ENCODE measurements at places on chromosomes 1 and 21.

DNA sequence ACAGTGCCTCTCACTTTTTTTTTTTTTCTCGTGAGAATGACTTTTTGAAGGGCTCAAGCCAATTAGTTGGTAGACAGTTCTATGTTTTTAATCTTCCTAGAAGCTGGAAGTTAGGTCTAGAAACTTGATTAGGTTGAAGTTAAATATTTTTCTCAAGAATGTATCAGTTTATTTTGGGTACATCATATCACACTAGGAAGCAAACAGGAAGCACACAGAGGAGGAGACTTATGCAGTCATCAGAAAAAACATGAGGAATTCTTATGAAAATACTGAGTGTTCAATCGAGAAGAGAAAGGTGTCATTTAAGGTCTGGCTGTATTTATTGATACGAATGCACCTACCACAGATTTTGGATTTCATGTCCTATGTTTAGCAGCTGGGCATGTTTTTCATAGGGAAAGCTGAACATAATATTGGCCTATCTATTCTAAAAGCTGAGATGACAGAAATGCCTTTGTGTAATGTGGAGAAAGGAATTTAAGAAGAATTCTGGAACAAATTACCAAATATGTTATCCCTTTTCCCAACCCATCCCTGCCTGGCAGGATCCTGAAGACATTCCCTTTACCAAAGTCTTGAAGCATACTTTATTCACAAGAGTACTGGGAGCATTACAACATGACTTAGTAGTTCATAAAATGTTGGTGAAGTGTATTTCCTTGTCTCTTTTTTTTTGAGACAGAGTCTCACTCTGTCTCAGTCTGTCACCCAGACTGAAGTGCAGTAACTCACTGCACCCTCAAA lies 17.5 kb upstream of the ZFP69B start:
- DNase-seq, result no peak

DNA sequence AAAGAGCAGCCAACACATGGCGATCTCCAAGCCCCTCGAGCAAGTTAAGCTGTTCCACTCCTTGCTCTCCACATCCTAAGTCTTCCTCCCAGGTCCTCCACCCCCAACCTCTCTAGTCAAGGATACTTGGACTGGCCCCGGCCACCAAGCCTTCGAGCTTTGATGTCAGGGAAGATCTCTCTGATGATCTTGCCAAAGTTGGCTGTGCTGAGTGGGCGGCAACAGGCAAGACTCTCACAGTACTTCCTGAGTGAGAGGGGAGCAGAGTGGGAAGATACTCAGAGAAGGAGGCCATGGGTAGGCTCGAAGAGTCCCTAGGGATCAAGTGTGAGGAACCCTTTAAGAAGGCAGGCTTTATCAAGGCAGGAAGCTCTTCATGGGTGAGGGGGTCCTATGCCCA lies 2.8 kb downstream of the RFX5 start:
- DNase-seq, result no peak

DNA sequence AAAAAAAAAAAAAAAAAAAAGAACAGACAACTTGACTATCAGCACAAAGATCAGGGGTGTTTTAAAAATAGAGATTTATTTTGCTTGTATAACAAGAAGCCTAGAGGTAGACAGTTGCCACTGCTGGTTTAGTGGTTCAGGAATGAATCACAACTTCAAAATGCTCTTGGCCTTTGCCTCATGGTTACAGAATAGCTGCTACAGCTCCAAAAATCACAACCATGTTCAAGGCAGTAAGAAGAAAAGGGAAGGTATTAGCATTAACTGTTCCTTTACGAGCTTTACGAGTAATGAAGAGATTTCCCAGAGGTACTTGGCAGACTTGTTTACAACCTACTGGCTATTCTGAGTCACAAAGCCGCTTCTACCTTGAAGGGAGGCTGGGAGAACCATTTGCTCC lies 52.5 kb upstream of the PPM1J start:
- DNase-seq, result no peak

GRCh38 chr1:5373281-5373680 lies 618.9 kb downstream of the NPHP4 start:
- no peak for DNase-seq

DNA sequence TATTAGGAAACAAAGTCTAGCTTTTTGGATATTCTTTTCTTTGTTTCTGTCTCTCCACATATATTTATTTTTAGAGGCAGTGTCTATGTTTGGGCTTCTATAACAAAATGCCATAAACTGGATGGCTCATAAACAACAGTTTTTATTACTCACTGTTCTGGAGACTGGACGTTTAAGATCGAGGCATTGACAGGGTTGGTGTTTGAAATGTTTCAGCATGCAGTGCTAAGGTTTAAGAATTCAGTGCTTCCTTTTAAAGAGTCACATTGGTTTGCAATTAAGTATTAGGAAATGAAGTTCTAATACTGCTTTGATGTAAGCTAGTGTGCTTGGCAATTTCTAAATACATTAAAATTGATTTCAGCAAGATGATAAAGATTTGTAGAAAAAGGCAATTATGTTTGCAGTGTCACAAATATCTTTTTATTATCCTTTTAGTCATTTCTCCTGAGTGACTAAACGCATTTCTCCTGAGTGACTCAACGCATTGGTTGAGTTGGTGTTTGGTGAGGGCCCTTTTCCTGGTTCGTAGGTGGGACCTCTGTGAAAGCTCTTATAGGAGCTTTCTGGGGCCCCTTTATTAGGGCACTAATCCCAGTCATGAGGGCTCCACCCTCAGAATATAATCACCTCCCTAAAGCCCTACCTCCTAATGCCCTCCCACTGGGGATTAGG lies 317.0 kb downstream of the USP25 start:
- DNase-seq, result no peak

DNA sequence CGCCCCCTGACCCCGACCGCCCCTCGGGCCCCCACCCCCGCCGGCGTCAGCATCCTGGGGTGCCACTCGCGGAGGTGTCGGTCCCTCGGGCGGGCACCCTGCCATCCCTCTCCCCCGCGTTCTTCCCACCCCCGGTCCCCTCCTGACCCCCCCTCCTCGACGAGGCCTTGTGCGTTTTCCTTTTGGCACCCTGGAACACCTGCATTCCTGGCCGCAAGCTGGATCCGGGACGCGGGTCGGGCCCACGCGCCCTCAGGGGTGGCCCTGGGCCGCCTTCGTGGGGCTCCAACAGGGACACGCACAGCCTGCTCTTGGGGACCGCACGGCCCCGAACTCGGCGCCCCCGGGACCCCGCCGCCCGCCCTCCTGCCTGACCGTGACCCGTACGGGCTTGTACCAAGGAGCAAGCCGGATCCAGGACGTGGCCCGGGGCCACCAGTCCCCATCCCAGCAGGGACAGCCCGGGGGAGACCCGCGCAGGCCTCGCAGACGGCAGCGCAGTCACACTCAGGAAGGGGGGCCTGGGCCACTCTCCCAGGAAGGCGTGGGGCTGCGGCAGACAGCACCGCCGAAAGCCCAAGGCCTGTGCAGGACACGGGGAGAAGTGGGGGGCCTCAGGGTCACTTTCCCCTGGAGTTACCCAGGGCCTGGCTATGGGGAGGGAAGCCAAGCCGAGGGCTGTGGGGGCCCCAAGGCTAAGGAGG lies 579 bp upstream of the SLC19A1 start:
- DNase-seq, result no peak

- DNase-seq, result no peak
These were observed 43.9 kb upstream of the IL20 start for GRCh38 chr1:206821493-206821892.

DNA sequence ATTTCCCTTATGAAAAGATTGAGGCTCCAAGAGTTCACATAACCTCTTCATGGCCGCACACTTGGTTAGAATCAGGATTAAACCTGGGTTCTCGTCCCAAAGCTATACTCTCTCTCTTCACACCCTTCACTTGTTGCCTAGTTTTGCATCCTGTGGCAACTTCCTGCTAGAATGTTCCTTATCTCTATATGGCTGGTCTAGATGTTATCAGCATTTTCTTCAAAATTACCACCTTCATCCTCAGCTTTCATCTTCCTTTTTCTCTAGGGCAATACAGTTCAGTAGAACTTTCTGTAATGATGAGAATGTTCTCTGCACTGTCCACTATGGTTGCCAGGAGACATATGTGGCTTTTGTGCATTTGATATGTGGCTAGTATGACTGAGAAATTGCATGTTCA lies 31.1 kb upstream of the BCAR3 start:
- no peak for DNase-seq

DNA sequence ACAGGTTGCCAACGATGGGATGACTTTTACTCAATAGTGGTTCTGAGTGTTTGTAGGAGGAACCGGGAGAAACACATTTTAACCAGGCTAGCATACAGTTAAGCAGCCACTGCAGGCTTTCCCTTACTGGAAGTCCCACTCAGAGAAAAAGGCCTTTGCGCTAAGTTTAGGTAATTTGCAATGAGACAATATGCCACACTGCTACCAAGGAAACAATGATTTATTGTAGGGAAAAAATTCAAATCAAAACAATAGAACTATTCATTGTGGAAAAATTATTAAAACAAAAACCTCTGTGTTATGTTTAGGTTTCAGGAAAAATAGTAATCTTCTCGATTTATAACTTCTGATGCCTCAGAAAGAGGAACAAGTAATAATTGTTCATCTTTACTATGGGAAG lies 51.4 kb upstream of the CR2 start:
- no peak for DNase-seq

GRCh38 chr1:168340781-168341482 lies 60.3 kb downstream of the TBX19 start:
- no peak for DNase-seq

DNA sequence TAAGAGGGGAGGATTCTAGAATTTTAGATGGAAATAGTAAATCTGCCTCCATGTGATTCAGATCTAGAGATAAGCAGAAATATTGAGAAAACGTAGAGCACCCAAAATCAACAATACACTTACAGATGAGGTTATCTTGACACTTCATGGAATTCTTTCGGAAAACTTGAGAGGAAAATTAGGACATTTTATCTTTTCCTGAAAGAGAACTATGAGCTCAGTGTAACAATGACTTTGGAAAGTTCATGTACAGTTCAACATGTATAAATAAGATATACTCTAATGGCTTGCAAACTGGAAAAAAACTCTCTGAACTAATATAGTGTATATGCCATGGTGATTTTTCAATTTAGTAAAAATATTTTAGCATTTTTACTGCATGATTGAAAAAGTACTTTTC lies 338.1 kb upstream of the NEGR1 start:
- no peak for DNase-seq

DNA sequence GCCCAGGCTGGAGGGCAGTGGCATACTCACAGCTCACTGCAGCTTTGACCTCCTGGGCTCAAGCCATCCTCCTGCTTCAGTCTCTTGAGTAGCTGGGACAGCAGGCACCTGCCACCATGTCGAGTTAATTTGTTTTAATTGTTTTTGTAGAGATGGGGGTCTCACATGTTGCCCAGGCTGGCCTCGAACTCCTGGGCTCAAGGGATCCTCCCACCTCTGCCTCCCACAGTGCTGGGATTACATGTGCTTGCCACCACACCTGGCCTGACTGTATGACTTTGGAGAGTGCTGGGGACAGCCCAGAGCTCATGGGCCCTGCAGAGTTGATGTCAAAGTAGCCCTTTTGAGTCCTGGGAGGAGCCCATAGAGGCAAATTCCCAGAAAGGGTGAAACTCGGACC lies 1.8 kb downstream of the OBSCN start:
- no peak for DNase-seq

Data from stimulated activated CD4-positive, alpha-beta T cell treated with anti-CD3 and anti-CD28 coated beads, Interleukin-15, amount 100 ng/mL, for 1 hour (primary cell).